Trophoblast cell (in vitro differentiated cells and primary cell): ENCODE measurements at places on chromosomes 11 and 22.
A peak's percentile ranks its signal among the peaks of the same experiment; 100 is the strongest.

GRCh38 chr11:95892892-95893570 lies 30.9 kb downstream of the MTMR2 start:
- no peak for DNase-seq

- DNase-seq, result no peak
These were observed 14.0 kb upstream of the NECTIN1 start for GRCh38 chr11:119743006-119743405.

DNA sequence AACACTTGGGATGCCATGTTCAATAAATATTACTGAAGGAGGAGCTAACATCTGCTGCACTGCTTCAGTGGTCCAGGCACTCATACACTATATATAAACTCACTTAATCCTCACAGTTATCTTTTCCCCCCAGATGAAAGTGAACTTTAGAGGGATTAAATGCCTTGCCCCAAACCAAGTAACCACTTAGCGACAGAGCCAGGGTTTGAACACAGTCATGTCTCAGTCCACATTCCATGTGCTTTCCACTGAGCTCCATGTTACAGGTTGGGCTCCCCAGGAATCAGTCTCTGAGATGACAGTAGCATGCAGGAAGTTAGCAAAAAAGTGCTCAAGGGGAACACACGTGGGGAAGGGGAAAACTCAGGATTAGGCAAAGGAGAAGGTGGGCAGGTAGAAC lies 59.3 kb downstream of the ENDOD1 start:
- no peak for DNase-seq

DNA sequence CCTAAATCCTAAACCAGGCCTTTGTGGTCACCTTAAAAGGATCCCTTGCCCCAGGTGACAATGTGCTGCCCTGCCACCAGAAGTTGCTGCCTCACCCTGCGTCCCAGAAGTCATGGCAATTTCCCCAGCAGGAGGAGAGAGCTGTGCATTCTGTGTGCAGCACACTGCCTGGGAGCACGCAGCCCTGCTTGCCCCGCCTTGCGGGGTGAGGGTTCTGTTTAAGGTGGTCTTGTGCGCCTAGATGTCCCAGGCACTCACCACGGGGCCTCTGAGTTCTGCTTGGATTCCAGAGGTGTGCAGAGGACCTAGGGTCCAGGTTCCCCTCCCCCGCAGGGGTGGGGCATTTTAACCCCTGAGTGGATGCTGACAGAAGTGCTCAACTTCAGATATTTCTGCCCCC lies 95.0 kb downstream of the GRAMD1B start:
- no peak for DNase-seq

- peak; percentile 92 for DNase-seq
These were observed at the start of gene TYMP for GRCh38 chr22:50529897-50530579. Gene TYMP (minus strand): TSS chr22:50530012. CDS start chr22:50529709, 303 bp downstream.

- no peak for DNase-seq
These were observed 15.1 kb downstream of the NFRKB start for GRCh38 chr11:129880311-129880710.

GRCh38 chr11:32113200-32113919 lies 22.5 kb downstream of the RCN1 start:
- no peak for DNase-seq

- DNase-seq, result peak; percentile 86
These were observed 6.3 kb upstream of the KDELR3 start for GRCh38 chr22:38461414-38462081.

- no peak for DNase-seq
These were observed 56.9 kb downstream of the AMOTL1 start for GRCh38 chr11:94825031-94825430.

DNA sequence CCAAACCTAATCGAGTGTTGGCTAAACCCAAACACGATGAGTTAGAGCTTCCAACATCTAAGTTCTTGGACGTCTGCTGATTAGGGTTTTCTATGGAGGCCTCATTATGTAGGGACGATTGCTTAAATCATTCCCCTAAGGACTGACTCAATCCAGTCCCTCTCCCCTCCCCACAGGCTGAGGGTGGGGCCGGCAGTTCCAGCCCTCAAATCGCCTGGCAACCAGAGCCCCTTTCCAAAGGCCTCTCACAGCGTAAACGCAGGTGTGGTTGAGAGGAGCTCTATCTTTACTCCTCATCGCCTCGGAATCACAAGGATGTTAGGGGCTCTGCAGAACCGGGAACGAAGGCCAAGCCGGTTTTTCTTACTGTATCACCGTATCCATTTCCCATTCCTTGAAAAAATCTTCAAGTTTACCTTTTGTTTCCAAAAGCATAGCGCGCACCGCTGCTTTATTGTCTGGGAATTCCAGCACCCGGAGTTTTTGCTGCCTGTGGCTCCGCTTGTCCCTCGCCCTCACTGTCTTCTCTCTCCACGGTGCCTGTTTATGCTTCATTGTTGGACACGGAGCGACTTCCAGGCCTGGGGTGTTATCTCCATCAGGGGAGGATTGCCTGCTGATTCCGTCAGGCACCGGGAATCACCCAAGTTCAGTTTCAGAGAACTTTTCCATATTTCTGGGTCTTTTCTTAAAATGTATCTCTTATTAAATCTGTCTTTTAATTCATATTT lies 13.8 kb upstream of the IFITM3 start:
- DNase-seq, result peak; percentile 58

DNA sequence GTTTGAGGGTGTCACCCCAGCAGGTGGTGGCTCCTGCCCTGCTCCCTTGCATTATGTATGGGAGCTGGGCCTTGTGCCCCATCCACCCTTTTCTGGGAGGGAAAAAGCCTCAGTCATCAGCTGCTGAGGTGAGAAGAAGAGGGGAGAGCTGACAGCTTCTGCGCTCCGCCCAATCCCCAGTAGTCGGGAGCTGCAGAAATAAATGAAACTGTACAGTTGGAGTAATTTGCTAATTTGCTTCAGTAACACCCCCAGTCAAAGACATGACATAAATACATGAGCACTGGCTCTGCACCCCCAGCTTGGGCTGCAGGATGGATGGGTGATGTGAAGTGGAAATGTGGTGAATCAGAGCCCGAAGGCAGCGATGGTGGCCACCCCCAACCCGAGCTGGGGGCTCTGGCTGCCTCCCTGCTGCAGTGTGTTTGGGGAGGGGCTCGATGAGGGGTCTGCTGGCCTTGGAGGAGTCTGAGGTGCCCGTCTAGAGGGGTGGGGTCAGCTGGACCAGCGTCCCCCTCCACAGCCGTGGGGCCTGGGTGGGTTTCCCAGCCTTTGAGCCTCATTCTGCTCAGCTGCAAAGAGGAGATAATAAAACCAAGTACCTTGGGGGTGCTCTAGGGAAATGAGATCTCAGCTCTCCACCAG lies 59.2 kb downstream of the MPPED1 start:
- no peak for DNase-seq

- DNase-seq, result peak; percentile 58
These were observed 105.8 kb downstream of the GAB2 start for GRCh38 chr11:78311702-78312371.

GRCh38 chr22:22914726-22915669 lies 27.4 kb downstream of the IGLL5 start:
- DNase-seq, result no peak

- DNase-seq, result no peak
These were observed 18.3 kb upstream of the RAC2 start for GRCh38 chr22:37262346-37262745.

- no peak for DNase-seq
These were observed 52.8 kb upstream of the LDLRAD3 start for GRCh38 chr11:35891096-35891495.

GRCh38 chr11:8586805-8587204 lies 7.2 kb downstream of the STK33 start:
- DNase-seq, result no peak

- no peak for DNase-seq
These were observed 298.8 kb downstream of the SWAP70 start for GRCh38 chr11:9962722-9963121.

- peak; percentile 20 for DNase-seq
These were observed 62.9 kb upstream of the PRODH start for GRCh38 chr22:18999008-18999407.

- DNase-seq, result peak; percentile 78
These were observed 324.3 kb downstream of the DYNC2H1 start for GRCh38 chr11:103433386-103434072.

DNA sequence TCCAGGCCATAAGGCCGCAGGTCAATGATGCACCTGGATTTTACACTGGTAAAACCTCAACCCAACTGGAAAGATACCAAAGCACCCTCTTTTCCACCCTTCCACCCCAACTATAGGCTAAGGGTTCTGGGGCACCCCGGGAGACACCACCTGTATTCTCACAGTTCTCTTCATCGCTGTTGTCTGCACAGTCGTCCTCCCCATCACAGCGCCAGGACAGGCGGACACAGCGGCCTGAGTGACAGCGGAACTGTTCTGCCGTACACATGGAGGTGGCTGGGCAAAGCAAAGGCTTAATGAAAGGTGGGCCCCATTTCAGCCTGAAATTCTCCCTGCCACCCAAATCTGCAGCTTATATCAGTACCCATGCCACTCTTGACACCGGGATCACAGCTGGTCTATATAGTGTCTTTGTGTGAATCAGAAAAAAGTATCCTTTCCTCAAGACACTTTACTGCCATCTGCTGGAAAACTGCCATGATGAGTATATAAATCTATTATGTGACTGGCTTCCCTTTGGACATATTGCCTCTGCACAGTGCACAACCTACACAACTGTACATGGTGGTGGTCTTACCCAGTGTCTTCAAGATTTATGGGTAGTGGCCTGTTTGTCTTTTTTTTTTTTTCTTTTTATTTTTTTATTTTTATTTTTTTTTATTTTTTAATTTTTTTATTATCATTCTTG lies 21.5 kb downstream of the LRP4 start:
- DNase-seq, result no peak

GRCh38 chr22:20771918-20772625 lies 1.8 kb upstream of the SERPIND1 start:
- no peak for DNase-seq

DNA sequence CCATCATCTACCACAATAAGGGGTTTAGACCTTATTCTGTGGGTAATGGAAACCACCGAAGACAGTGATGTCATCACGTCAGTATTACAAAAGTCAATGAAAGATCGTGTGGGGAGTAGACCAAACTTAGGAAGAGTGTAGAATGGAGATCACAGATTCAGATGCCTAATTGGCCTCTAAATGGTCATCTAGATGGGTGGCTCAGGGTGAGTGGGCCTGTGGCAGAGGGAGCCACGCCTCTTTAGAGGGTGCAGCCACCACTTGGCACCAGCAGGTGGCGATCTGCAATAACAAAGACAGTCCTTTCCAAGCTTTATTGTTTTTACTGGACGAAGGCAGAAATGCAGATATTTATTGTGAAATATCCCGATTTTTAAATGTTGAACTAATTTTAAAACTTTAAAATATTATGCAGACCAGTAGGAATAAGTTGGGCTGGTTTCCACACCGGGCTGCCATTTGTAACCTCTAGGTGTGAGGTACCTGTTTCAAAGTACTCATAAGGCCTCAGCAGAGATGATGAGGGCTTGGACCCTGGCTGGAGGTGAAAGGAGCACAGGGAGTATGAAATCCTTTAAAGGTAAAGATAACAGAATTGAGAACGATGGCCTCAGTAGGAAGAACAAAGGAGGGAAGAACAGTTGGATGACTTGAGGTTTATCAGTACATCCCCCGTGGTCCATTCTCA lies 222.0 kb downstream of the DBX1 start:
- DNase-seq, result peak; percentile 43

DNA sequence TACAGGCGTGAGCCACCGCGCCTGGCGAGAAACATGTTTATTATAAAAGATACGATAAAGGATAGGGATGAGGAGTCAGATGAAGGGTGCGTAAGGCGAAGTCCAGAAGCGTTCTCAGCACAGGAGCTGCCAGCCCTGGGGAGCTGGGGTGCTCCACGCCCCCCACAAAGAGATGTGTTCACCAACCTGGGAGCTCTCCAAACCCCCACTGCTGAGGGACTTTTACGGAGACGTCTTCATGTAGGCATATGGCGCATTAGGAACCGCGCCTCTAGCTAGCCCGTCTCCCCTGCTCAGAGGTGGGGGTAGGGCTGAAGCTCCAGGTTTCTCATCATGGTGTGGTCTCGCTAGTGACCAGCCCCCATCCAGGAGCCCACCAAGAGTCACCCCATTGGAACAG lies 8.4 kb upstream of the ZBED4 start:
- DNase-seq, result no peak

DNA sequence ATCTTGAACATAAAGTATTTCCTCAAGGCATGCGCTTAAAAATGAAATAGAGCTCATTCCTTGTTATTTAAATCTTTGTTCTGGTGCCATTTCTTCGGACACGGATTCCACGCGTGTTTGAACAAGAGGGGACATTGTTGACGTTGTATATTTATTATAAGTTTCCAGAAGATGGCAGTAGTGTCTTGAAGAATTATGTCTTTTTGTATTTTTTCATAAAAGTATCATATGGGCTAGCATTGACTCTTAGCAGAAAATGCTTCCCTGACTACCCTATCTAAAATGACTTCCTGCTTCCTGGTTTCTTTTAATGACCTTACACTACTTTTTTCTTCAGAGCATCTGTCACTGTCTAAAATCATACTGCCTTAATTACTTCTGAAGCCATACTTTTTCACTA lies 20.4 kb downstream of the BIRC2 start:
- peak; percentile 42 for DNase-seq

DNA sequence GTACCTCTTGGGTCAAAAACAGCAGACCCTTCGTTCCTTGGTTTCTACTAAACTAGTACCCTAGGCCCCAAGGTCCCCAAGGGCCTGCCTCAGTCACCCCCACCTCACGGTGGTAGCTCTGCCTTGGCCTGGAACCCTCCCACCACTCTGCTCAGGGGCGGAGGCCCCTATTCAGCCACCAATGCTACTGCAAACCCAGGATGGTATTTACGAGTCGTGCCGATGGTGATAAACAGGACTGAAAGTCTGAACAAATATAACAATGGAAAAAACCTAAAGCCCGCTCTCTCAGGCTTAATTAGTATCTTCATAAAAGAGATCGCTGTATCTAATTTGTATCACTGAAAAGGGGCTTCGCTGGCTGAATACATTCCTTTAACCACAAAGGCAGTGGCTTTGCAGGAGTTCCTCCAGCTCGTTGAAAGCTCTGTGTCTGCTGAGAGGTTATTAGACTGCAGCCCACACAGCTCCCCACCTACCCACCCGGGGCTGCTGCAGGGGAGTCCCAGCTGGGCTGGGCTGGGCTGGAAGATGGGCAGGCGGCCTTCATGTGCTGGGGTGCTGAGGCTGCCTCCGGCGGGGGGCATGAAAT lies 15.2 kb downstream of the SHISAL1 start:
- no peak for DNase-seq

DNA sequence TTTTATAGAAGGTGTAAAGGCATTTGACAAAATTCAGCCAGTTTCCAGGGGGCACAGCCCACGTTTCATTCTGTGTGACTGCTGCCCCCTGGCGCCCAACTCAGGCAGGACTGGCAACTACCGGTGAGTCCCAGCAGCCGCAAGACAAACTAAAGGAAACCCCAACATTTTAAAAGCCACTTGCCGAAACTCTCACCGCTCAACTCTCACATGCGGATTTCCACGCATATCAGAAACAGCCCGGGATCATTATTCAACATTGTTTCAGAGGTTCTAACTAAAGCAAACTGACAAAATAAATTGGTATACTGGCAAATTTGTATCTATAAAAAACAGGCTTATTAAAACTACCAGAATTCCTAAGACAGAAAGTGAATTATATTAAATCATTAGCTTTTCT lies 48.2 kb downstream of the MORC2 start:
- DNase-seq, result peak; percentile 75
